Stimulated activated memory B cell treated with anti-CD40 and anti-IgM and Interleukin-4, amounts not matched to agents 10 μg/mL and 1 μg/mL and 100 μg/mL, for 72 hours (primary cell): ENCODE measurements at places on chromosomes 2 and 18.

GRCh38 chr18:74868461-74868860, 270.8 kb downstream of the ZNF407 start:
- no peak for ATAC-seq

GRCh38 chr2:65358678-65359400, 73.6 kb downstream of the SPRED2 start:
- ATAC-seq = no peak

GRCh38 chr2:48587961-48588360, 29.7 kb upstream of the GTF2A1L start:
- no peak for ATAC-seq

GRCh38 chr2:45953376-45954027, 302.0 kb downstream of the PRKCE start:
- ATAC-seq = no peak

GRCh38 chr2:210315015-210315788, at the start of gene MYL1:
MYL1 (minus strand) TSS chr2:210315174; CDS start chr2:210315042, 132 bp downstream.
- no peak for ATAC-seq

DNA sequence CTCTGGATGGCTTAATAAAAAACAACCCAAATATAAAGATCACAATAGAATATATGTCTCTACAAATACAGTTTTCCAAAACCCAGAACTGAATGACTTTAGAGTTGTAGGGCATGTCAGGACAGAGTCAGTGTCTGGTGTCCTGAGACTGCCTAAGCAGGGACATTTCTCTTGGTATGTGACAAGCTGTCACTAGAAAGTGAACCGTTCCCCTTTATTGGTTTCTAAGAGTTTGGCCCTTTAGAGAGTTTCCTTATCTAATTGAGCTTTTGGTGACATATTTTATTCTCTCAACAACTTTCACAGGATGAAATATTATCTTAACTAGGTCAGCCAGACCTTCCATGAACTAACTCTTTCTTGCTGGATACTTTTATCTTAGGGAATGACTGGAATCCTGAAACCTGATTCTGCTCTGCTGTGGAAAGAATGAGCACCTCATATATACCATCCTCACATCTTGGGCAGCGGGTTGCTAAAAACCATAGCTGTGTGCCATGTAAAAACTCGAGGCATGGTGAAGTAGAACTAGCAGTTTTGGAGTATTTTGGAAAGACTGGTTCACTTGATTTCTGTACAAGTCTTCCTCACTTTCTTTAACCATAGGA, 54.8 kb downstream of the CAVIN2 start:
- no peak for ATAC-seq

DNA sequence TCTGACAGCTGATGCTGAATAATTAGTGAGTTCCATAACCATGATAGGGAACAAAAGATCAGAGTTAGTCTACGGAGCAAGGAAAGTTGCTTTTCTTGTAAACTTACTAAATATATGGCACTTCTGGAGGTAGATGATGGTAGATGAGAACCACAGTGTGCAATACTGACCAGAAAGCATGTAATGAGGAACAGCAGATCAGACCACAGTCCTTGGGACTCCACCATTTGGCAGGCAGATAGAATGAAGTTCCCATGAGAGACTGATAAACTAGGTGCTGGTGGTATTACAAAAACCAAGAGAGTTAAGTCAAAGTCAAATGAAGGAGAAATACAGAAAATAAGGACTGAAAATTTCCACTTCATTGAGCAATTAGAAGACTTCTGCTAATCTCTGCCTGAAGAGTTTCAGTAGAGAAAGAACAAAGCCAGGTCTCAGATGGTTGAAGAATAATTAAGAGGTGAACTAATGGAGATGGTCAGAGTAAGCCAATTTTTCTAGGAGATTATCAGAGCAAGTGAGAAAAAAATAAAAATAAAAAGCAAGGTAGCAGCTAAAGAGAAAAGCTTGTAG, 10.4 kb downstream of the CERKL start:
- ATAC-seq = no peak

DNA sequence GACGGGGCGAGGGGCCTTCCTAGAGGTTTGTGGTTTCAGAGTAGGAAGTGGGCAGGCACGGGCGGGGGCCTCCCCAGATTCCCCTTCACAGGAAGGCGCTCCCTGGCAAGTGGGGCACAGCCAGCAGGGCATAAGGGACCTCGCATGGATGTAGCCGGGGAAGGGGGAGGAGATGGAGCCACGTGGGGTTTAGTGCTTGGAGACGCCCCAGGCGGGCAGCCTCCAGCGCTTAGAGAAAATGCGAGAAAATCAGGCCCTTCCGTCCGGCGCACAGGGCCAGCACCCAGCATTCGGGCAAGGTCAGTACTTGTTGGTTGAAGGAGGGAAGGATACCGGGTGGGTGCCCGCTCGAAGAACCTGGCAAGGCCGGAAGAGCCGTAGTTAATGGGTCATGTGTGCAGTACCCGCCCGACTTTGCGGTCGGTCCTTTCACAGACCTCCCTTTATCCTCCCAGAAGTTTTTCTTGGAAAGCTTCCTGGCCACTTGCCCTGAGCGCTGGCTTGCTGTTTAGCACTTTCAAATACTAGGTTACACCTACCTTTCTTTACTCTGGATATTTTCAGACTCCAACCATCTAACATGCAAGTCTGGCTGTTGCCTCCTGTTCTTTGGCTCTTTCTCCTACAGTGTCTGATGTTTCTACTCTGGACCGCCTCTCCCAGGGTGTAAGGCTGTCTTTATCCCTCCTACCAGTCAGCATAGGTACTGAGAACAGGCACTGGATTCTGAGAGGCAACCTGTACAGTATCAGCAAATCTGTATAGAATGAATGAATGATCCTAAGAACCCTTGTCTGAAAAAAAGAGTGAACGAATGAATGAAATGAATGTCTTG, 78.1 kb downstream of the CIB4 start:
- no peak for ATAC-seq
